EH (cell line): ENCODE measurements at places on chromosomes 2 and 18.
A peak's percentile ranks its signal among the peaks of the same experiment; 100 is the strongest.

GRCh38 chr18:68475883-68476282 lies 239.0 kb downstream of the TMX3 start:
- no peak for DNase-seq

- DNase-seq, result peak; percentile 50
These were observed 644 bp upstream of the QPCT start for GRCh38 chr2:37343537-37344434.

- DNase-seq, result no peak
These were observed 4.4 kb downstream of the ACTG2 start for GRCh38 chr2:73897240-73897583.

DNA sequence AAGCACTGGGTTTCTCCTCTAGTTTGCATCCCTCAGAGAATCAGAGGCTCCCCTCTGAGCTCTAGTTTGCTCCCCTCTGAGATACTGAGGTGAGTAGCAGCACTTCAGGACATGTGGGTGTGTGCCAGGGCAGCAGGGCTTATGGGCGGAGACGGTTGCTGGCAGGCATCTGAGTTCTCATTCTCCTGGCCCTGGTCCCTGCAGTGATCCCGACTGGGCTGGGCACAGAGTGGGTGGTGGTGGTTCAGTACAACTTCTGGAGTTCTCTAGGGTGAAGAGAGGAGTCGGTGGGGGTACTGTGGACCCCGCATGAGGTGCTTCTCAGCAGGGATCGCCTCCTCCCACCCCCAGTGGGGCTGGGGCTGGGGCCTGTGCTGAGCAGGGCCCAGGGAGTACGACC lies 47.9 kb downstream of the BOLA3 start:
- no peak for DNase-seq

DNA sequence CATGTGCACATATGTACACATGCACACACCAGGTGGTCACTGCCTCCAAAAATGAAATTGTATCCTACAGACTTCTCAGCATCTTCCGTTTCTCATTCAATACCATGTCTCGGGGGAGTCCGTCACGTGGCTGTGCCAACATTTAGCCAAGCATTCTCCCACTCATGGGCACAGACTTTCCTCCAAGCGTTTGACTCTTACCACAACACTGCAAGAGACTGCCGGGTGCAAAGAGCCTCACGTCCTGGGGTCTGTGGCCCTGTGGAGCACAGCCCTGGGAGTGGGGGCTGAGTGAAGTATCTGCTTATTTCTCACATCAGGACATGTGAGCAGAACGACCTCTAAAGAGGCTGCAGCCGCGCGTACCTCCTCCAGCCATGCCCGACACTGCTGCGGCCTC lies 28.0 kb downstream of the HDAC4 start:
- no peak for DNase-seq

DNA sequence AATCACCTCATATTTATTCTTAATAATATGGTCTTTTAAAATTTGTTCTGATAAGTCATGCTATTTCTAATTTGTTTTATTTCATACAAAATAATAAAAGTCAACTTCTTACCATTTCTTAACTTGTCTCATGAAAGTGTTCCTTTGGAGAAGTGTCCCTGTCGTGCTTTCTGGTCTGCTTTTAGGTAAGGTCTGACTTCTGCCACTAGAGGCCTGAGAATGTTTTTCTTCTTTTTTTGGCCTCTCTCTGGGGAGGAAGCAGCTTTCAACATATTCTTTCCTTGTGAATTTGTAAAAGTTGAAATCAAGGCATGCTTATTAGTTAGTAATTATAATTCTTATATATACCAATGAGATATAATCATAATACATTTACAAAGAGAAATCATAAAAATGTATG lies 39.4 kb downstream of the MAP2 start:
- no peak for DNase-seq

DNA sequence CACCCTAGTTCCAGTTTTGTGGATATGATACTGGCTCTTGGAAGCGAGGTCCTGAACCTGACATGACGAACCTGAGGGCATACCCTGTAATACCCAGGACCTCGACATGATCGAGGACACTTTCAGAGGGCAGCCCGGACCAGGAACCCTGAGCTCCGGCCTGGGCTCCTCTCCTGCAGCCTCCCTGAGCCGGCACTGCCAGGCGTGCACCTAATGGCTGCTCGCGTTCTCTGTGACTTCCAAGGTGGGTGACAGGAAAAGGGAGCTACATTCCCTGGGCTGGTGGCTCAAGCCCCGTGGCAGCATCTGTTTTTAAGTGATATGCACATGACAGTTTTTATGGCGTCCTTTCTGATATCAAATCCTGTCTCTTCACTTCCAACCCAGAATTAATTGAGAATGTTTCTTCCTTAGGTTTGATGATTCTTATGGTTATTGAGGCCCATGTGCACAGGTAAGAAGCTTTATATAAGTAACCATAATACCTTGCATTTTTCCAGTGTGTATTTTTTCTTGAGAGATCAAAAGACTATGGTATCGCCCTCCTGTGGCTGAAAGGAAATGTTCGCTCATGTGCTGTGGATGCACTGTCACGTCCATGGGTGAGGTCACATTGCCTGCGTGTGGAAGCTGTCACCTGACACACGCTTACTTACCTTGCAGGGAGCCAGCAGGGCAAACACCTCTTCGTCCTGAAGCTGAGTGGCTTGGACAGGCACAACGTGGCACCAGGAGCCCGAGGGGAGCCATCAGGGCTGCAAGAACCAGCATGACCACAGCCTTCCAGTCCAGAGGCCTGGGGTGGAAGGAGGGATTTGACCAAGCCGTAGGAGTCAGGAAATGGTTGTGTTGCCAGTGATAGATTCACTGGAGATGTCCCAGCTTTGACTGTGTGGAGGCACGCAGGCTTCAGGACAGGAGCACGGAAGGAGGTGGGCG lies 367.4 kb upstream of the MYT1L start:
- DNase-seq, result no peak

- peak; percentile 59 for DNase-seq
These were observed at the start of gene LIPG for GRCh38 chr18:49561289-49562193. LIPG (plus strand) TSS chr18:49562057; CDS start chr18:49562309, 252 bp downstream.

DNA sequence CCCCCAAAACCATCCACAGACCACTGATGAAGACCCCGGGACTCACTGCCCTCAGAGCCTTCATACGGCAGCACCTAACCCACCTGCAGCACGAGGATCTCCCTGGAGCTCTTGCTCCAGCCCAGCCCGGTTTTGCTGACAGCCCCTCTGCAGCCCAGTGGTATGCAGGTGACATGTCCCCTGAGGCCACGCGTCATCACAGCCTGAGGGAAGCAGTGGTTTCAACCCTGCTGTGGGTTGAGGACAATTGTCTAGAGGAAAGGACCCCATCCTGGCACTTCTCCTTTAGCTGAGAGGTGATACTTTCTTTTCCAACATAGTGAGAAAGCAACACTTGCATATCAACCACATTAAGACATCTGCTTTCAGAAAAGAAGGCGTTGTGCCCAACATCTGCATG lies 134.0 kb downstream of the SEPTIN10 start:
- DNase-seq, result no peak
